ENCODE measurements at places on chromosomes 5 and 9.

DNA sequence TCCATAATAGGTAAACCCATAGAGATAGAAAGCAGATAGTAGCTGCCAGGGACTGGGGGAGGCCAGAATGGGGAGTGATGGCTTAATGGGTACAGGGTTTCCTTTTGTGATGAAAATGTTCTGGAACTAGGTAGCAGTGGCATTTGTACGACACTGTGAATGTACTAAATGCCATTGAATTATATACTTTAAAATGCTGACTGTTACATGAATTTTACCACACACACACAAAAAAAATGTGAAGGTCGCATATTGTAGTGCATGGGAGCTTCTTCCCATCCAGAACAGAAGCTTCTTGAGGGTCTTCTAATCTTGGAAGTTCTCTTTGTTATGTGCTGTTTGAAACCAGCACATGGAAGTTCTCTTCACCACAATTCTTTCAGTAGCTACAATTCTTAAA is 19.9 kb upstream of the ANP32B start:
- H3K27me3 ChIP-seq = peaks cover 51% of the 10 kb centered on the region
- H3K36me3 ChIP-seq = no peaks in the 10 kb centered on the region
- H3K27ac ChIP-seq = no peak overlapping the region
- no peaks in the 10 kb centered on the region for H3K4me1 ChIP-seq
- no peak for DNase-seq

DNA sequence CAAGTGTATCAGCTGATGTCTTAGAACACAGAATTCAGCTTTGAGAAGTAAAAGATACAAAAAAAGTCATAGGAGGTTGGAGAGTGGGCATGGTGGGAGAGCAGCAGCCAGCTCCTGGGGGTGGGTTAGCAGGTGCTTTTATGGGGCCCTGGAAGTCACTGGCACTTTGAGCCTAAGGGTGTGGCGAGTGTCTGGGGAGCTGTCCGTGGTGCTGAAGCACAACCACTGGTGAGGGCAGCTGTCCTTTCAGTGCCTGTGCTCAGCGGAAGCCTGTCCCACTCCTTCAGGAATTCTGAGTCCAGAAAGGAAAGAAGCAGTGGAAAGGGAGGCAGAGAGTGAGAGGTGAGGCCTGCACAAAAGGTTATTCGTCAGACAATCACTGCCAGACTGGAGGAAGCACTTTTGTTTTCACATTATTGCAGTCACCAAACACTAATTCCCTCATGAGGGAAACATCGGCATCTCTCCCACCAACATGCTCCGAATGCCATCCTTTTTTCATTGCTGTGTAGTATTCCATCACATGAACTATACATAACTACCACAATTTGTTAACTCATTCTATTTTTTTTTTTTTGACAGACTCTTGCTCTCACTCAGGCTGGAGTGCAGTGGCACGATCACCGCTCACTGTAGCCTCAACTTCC is 59.4 kb upstream of the RAPGEF1 start:
- no peaks in the 10 kb centered on the region for H3K36me3 ChIP-seq
- peaks cover 22% of the 10 kb centered on the region for H3K27me3 ChIP-seq
- no peak overlapping the region for H3K4me3 ChIP-seq
- H3K27ac ChIP-seq = no peak overlapping the region

DNA sequence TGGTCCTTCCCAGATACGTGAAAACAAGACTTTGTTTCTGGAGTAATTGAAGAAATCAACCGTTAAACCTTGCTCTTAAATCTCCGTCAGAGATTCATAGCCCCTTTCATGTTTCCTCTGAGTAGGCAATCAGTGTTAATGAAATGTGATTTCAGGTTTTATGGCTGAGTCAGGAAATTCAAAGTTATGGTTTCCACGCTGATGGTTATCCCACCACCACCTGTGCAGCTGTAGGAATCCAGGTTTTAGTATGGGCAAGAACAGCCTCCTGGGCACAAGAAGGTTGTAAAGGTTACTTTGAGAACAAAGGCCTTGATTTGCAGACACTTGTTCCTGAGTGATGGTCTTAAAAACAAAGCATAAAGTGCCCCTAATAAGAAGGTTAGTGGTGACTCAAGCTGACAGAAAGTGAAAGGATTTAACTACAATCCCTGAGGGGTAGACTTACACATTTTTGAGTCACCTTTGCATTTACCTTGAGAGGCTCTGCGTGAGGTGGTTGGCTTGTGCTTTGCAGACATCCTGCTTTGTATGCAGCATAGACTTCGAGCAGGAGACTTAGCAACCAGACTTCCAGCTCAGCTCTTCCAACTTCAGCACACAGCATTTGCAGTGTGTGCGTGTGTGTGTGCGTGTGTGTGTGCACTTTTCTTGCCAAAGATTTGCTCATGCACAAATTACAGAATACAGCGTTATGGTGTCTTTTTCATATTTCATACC is 159.6 kb downstream of the TLE4 start:
- H3K27ac ChIP-seq = no peak overlapping the region
- no peak overlapping the region for H3K4me3 ChIP-seq
- H3K36me3 ChIP-seq = no peaks in the 10 kb centered on the region
- no peaks in the 10 kb centered on the region for H3K4me1 ChIP-seq
- DNase-seq = no peak
- H3K27me3 ChIP-seq = no peaks in the 10 kb centered on the region

DNA sequence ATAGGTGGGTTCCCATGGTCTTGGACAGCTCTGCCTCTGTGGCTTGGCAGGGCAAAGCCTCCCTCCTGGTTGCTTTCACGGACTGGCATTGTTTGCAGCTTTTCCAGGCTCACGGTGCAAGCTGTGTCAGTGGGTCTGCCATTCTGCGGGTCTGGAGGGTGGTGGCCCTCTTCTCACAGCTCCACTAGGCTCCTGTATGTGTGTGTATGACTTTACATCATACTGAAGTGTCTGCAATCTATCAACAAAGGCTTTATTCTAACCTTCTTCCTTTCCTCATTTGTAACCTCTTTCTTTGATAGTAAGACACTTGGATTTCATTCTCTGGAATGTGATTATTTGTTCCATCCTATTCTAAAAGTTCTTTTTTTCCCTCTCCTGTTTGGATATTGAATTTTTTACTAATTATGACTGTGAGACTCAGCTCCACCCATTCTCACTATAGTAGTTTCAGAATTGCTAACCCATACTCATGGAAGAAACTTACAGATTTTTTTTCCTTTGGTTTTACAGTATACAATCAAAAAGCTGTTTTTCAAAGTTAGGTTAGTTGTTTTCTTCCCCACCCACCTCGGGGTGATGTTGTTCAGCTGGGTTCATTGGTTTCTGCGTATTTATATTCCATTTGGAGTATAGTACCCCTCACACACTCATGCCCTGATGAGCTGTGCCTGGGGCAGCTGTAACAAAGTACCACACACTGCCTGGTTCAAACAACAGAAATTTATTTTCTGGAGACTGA is 144.6 kb upstream of the OTULINL start:
- H3K27me3 ChIP-seq = no peaks in the 10 kb centered on the region
- DNase-seq = peak; percentile 32
- no peaks in the 10 kb centered on the region for H3K4me1 ChIP-seq

DNA sequence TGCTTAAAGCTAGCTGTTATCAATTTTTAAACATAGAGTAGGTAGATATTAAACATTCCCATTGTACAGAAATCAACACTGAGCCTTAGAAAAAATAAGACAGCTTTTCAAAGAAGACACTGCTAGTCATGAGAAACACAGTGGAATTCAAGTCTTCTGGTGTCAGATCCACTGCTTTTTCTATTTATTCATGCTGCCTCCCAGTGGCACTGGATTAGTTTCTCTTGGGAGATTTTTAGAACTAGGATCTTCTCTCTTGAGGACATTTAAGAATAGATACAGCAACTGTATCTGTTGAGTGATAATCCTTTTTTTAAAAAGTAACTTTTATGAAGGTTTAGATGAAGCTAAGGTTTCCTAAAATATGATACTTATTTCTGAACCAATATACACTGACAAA is 1635.4 kb upstream of the C9orf72 start:
- H3K4me1 ChIP-seq = no peaks in the 10 kb centered on the region
- H3K4me3 ChIP-seq = no peak overlapping the region
- H3K36me3 ChIP-seq = no peaks in the 10 kb centered on the region
- H3K27ac ChIP-seq = no peak overlapping the region
- H3K27me3 ChIP-seq = peaks cover 28% of the 10 kb centered on the region

GRCh38 chr5:8720506-8720905 is 825.4 kb downstream of the SEMA5A start:
- no peaks in the 10 kb centered on the region for H3K27me3 ChIP-seq
- no peaks in the 10 kb centered on the region for H3K4me1 ChIP-seq
- H3K36me3 ChIP-seq = no peaks in the 10 kb centered on the region
- no peak for DNase-seq
- H3K27ac ChIP-seq = no peak overlapping the region

DNA sequence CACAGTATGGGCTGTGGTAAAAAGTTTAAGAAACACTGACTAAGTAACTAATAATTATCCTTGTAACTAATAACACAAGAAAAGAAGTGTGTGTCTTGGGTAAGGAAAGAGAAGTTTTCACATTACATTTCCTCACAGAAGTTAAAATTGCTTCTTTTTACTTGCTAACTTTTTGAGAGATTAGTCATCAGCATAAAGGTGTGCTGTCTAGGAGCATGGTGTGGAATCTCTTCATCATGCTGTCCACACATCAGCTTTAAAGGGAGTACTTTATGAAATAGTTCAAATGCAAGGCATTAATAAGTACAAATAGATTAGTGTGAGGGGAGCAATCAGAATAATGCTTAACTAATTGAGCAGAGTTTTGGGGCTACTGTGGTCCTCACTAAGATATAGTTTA is 29.8 kb downstream of the WDR36 start:
- no peaks in the 10 kb centered on the region for H3K27me3 ChIP-seq
- peaks cover 81% of the 10 kb centered on the region for H3K36me3 ChIP-seq
- DNase-seq = no peak
- no peak overlapping the region for H3K27ac ChIP-seq
- H3K4me3 ChIP-seq = no peak overlapping the region

DNA sequence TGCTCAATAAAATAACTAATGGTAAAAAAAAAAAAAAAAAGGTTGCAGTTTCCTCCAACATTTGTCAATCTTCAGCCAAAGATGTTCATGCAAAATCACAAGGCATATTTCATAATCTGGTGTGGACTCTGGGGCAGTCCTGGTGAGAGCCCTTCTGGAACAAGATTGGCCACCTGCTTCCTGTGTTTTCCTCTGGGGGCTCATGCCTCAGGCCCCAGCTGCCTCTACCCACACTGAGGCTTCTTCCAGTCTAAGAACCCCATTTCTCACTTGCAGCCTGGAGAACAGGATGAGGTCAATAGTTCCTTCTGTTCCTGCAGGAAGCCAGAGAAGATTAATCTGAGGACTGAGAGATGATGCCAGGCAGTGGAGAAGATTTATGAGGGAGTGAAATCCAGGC is 492.6 kb upstream of the BRINP1 start:
- H3K4me1 ChIP-seq = no peaks in the 10 kb centered on the region
- no peak for DNase-seq
- H3K4me3 ChIP-seq = no peak overlapping the region
- no peaks in the 10 kb centered on the region for H3K36me3 ChIP-seq

- H3K4me3 ChIP-seq = no peak overlapping the region
- no peak for DNase-seq
- no peak overlapping the region for H3K27ac ChIP-seq
- no peaks in the 10 kb centered on the region for H3K36me3 ChIP-seq
Observed at GRCh38 chr9:8011974-8012373, 212.4 kb upstream of the DMAC1 start.

DNA sequence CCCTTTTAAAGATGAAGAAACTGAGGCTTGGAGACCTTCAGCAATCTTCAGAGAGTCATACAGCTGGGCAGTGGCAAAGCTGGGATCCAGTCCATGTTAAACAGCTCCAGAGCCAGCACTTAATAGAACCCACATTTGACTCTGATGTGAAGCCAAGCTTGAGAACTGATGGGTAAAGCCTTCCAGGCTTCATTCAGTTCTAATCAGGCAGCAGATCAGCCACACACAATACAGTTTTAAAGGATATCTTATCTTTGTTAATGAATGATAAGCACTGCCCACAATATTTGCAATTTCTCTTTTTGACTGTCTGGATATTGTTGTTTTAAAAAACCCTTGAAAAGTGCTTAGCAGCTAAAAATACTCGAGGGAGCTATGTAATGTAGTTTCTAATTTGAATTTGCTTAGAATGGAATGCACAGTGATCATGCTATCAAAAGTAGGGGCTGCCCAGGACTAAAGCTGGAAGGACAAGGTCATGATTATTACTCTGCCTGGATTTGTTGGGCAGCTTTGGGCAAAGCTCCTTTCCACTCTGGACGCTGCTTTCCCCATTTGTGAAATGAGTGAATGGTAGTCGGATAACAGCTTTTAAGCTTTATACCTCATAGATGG is 31.3 kb upstream of the HTR4 start:
- H3K4me1 ChIP-seq = peaks cover 25% of the 10 kb centered on the region
- no peaks in the 10 kb centered on the region for H3K27me3 ChIP-seq
- no peak for DNase-seq
- H3K4me3 ChIP-seq = peak overlapping the region; percentile 10

DNA sequence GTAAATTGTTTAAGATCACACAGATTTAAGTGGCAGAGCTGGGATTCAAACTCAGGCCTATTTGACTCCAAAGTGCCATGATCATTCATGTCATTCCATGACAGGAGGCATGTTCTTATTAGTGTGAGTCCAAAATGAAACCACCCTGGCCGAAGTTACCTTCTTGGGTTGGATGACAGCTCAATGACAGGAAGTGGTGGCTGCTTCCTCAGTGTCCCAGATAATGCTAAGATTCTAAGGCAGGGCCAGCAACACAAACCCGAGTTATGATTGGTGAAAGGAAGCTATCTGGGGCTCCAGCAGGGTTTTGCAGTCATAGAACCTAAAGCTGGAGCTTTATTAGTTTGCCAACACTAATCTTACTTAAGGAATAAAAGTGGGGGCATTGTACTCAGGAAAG is 340.4 kb downstream of the SLIT3 start:
- H3K4me3 ChIP-seq = no peak overlapping the region
- H3K27me3 ChIP-seq = peaks cover 38% of the 10 kb centered on the region
- no peak for DNase-seq
- no peaks in the 10 kb centered on the region for H3K36me3 ChIP-seq
- H3K4me1 ChIP-seq = no peaks in the 10 kb centered on the region
- H3K27ac ChIP-seq = no peak overlapping the region

DNA sequence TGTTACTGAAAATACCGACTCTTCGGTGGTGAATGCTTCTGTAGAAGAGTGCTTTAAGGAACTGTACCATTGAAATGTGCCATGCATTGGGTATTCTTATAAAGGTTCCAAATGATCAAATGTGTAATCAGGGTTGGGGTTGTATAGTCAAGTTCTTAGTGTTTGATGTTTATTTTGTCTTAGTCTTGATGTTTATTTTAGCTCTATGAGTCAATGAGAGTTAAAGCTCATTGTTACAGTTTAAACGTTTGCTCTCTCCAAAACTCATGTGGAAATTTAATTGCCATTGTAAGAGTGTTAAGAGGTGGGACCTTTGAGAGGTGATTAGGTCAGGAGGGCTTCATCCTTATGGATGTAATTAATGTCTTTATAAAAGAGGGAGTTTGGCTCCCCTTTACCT is 153.0 kb downstream of the FER start:
- peaks cover 4% of the 10 kb centered on the region for H3K4me1 ChIP-seq
- no peak for DNase-seq
- H3K36me3 ChIP-seq = no peaks in the 10 kb centered on the region
- H3K4me3 ChIP-seq = no peak overlapping the region
- H3K27ac ChIP-seq = no peak overlapping the region
- H3K27me3 ChIP-seq = no peaks in the 10 kb centered on the region
